Mesenteric fat pad (tissue), 1 donor: ENCODE measurements at places on chromosomes 1 and 21.

DNA sequence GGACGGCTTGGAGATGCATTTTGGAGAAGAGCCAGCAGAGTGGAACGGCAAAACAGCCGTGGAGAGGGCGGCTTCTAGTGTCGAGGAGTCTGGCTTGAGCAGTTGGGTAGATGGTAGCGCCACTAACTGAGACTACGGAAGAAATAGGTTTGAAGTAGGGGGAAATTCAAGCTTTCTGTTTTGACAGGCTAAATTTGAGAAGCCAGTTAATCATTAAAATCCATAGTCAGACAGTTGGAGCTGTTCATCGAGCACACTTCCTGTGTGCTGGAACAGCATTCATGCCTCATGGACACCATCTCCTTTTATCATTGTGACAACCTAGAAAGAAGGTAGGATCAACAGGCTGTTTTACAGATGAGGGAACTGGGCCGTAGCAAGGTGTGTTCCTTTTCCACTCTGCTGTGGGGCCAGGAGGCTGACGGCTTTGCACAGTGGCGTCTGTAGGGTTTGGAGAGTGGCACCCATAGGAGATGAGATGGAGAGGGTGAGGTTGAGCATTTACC lies 3.4 kb upstream of the PKLR start:
- DNase-seq, result no peak

DNA sequence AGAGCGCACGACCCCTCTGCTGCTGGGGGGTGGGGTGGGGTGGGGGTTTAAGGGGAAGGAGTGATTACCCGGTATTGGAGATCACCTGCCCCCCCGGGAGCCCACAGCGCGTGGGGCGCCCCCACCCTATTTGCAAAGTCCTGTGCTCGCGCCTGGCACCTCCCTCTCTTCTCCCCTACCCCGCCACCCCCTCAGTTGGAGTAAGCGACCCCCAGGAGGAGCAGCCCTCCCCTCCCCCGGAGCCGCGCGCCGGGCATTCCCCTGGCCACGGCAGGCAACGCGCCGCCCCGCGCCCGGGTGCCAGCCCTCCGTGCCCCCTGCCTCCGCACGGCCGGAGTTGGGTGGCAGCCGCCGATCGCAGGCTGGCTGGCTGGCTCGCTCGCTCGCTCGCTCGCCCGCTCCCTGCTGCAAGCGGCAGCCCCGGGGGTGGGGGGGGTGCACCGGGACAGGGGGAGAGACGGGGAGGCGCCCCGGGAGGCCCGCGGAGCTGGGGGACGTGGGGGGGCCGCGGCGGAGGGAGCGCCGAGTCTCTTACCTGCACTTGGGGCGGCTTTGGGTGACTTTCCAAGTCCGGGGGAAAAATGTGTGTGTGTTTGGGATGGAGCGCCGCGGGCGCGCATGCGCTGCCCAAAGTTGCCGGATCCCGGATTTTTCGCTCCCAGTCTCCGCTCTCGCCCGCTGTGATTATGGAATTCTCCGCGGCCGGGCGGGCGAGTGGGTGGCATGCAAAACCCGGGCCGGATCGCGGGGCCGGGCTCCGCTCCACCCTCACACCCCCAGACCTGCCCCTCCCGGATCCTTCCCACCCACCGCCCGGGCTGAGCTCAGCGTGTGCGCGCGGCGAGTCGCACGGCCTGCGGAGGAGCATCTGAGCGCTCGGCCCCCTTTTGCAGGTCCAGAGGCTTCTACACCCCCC lies at the start of gene CASZ1:
Gene CASZ1 (minus strand): TSS at position 618 of the 916 bp plus-strand sequence. CDS start 102,757 bp downstream, outside the sequence.
- no peak for DNase-seq

DNA sequence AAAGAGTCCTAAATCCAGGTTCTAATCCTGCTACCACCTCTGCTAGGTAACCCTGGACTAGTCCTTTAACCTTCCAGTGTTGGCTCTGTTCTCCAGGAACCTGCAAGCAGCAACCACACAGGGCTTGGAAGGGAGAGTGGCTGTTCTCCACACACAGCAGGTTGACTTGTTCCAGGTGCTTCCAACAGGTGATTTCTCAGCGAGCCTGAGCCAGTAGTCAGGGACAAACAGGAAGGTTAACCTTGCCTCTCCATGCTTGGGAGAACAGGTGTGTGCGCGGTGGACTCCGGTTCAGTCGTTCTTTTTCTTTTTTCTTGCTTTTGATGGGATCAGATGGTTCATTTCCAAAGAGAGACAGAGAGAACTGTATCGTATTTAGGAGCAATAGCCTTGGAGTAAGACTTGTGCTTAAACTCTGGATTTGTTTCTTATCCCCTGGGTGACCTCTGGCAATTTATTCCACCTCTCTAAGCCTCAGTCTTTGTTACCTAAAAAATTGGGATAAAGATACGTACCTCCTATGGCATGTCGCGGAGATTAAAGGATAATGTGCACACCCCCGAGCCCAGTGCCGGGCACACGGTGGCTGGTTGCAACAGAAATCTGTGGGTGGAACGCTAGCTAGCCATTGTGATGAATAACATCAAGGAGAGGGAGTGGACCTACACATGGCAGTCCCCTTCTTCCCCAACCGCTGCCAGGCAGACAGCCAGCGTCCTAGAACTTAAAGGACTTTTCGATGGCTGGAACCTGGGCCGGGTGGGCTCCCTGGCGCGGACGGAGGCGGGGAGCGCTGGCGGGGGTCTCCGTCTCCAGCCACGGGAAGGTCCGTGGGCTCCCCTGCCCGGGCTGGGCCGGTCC lies 583 bp upstream of the CACHD1 start:
- no peak for DNase-seq

DNA sequence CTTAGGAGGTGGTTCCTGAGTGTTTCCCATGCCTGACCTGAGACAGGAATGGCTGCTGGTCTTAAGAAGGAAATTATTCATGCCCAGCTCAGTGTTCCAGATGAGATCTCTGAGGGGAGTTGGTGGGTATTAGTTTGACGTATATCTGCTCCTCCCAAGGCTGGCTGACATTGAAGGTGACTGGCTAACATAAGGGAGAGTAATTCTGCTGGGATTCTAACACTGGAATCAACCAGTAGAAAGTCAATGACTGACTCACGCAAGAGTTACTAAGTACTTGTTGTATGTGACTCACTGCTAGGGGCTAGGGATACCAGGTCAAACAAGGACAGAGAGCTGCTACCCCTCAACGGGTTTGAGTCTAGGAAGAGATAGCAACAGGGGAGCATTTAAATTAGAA lies 177.3 kb downstream of the CACNA1E start:
- no peak for DNase-seq

DNA sequence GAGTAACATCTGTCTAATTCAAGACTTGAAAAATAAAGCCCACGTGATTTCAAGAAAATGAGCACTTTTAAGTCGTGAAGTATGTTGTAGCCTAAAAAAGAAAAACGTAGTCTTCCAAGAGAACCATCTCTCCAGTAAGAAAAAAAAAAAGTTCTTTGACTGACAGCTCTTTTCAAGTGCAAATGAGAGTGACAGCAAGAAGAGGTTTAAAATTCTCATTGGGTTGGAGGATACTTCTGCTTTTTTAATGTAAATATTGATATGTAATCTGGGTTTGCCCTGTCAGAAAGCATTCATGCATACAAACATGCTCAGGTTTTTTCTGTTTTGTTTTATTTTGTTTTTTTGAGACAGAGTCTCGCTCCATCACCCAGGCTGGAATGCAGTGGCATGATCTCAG lies 32.3 kb upstream of the PRDM2 start:
- no peak for DNase-seq

- DNase-seq, result peak; percentile 11
Observed at GRCh38 chr1:53585565-53585964, 126.4 kb downstream of the DMRTB1 start.

DNA sequence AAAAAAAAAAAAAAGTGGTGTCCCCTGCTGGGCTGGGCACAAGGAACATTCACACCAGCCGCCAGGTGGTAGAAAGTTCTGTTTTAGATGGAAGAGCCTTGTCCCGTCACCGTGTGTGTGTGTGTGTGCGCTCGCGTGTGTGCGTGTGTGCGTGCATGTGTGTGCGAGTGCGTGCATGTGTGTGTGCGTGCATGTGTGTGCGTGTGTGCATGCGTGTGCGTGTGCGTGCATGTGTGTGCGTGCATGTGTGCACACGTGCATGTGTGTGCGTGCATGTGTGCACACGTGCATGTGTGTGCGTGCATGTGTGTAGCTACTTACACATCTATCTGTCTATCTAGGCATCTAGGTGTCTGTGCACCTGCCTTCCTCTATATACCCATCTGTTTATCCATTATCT lies 491.7 kb downstream of the NPHP4 start:
- no peak for DNase-seq

- DNase-seq, result no peak
Observed at GRCh38 chr21:16538936-16539440, 809.2 kb downstream of the USP25 start.

DNA sequence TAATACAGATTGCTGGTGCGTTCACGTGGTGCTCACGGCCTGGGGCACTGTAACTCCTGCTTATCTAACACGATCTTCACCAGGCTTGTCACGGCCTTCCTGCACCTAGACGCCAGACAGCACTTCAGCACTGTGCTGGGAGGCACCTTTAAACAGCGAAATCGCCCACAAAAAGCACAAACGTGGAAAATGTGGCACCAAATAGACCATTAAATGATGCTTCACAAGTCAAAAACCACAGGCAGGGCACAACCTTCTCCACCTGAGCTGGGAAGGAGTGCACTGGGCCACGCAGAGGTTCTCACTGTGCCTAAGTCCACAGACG lies 20.0 kb downstream of the IBA57 start:
- DNase-seq, result peak; percentile 39

GRCh38 chr1:209899948-209900347 lies 38.1 kb upstream of the SYT14 start:
- no peak for DNase-seq

- peak; percentile 16 for DNase-seq
Observed at GRCh38 chr21:37535130-37535529, 168.6 kb downstream of the DYRK1A start.

- no peak for DNase-seq
Observed at GRCh38 chr1:102691592-102692090, 416.7 kb downstream of the COL11A1 start.

- no peak for DNase-seq
Observed at GRCh38 chr1:33358795-33359503, 38.1 kb upstream of the A3GALT2 start.

DNA sequence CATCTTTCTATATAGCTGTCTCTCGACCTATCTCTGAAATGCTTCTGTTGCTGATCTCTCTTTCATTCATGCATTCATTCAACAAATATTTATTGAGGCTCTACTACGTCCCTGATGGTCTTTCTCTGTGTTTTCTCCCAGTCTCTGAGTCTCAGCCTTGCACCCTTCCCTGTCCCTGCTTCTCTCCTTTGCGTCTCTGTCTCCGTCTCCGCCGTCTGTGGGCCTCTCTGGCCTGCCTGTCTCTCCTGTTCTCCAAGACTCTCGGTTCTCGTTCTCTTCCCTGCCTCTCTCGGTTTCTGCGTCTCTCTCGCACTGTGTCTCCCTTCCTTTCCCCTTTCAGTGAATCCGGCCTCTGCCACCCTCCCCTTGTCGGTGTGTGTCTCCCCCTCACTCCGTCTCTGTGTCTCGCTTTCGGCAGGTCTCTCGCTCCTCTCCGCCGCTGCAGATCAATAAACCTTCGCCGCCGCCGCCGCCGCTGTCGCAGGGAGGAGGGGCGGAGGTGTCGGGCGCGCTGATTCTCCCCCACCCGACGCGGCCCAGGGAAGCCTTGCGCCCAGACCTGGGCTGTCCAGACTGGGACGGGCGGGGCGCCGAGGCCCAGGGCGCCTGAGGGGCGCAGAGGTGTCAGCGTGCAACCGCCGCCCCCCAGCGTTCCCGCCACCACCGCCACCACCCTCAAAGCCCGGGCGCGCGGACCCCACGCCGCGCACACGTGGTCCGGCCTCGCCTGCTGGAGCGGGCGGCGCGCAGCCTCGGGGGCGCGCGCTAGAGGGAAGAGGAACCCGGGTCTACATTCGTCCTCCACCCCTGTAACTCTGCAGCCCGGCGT lies 3.0 kb downstream of the EFNA3 start:
- DNase-seq, result no peak

GRCh38 chr21:17976691-17977090 lies 157.5 kb upstream of the C21orf91 start:
- DNase-seq, result no peak

GRCh38 chr1:93522721-93523120 lies 74.8 kb downstream of the FNBP1L start:
- no peak for DNase-seq

DNA sequence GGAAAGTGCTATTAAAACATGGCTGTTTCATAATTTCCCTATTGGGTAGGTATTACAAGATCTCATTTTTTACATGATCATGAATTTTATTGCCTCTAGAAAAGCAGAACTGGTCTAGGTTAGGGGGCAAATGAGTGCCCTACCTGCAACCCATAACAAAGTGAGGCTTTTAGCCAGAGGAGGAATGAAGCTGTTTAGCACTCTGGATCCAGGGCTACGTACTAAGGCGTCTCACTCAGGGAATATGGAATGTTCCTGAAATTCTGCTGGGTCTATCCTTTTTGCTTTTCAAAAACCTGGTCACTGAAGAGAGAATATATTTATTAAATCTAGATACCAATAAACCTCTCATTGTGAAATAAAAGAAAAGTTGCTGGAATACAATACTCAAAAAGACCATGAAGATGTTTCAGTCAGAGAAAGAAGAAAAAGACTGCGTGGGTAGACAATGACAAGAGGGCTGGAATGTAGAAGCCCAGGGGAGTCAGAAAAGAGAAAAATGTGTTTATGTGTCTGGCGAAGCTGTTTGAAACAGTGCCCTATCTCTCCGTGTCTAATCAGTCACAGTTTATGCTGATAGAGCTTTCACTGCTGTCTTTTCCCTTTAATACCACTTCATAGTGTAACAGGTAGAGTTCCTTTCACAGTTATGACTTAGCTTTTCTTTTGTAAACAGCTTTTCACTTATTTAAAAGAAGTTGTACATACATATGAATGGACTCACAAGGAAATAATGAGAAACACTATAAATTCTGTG lies 25.0 kb upstream of the SYDE2 start:
- no peak for DNase-seq

DNA sequence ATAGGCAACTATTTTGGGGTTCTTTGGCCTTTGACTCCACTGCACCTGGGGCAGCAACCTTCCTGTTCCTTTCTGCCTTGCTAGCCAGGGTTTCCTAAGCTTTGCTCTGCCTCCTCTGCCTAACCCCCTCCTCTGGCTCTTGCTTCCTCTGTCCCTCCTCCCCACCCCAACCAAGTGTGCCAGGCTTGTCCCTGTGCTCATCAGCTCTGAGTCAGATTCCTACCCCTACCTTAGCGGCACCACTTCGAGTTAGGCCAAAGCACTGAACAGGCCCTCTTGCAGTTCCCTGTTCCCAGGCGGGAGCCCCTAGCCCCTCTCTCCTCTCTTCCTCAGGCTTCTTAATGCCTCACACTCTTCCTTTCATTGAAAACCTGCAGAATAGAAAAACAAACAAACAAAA lies 74.8 kb upstream of the HAO2 start:
- no peak for DNase-seq

GRCh38 chr1:65065524-65066418 lies 82.2 kb upstream of the AK4 start:
- DNase-seq, result no peak

GRCh38 chr1:75083223-75083622 lies 51.0 kb upstream of the LHX8 start:
- DNase-seq, result no peak

GRCh38 chr1:66925558-66925910 lies 744 bp downstream of the MIER1 start:
- no peak for DNase-seq

GRCh38 chr1:40266786-40267535 lies 8.9 kb downstream of the ZMPSTE24 start:
- DNase-seq, result no peak

GRCh38 chr1:231507476-231508355 lies 20.8 kb upstream of the TSNAX start:
- no peak for DNase-seq
